ENCODE measurements at places on chromosomes 1 and 21. TPM values are rescaled to one million over a fixed set of nuclear protein-coding genes. Genes with fewer than 3 reads are reported as not detected.
A peak's percentile ranks its signal among the peaks of the same experiment; 100 is the strongest.

DNA sequence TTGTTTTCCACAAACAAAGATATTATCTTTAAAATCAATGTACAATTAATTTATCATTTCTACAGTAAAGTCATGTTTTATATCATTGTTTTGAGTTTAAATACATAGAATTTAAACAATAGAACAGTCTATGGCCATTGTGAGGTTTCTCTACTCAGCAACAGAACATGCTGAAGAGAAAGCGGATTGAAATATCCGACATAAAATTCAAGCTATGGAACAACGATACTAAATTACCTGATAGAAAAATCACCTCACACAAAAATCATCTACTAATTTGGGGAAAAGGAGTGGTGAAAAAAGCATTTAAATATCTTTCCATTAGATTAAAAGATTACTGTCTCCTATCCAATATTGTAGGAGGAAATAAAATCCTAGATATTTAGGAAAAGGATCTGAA, 12.6 kb downstream of the CDKN2C start:
- no peak for DNase-seq

TLR5 gene
- 3.8 TPM for total RNA-seq

DNA sequence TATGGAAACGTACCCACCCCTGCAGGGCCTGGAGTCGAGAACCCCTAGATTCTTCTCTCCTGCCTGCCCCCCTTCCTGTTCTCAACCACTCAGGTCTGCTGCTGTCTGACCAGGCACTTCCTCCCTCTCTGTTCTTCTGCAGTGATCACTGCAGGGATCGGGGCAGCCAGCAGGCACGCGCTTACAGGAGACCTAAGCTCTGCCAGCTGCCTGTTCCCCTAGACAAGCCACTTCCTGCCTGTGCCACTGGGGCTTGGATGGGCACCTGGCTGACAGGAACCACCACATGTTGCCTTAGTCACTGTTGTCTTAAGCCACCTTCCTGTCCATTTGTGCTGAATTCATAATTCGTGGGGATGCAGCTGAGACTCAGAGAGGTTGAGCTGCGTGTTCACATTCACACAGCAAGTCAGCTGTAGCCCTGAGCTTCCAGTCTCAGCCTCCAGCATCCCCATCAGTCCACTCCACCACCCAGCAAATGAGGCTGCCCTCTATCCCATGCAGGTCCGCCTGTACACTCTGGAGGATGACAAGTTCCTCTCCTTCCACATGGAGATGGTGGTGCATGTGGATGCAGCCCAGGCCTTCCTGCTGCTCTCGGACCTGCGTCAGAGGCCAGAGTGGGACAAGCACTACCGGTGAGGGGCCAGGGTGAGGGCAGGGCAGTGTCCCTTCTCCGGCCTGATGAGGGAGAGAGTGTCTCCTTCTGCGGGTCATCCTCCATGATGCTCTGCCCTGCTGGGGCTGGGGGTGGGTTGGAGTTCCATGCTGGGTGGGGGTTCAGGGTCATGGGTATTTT, 18.6 kb downstream of the FAM151A start:
- no peak for DNase-seq

DNA sequence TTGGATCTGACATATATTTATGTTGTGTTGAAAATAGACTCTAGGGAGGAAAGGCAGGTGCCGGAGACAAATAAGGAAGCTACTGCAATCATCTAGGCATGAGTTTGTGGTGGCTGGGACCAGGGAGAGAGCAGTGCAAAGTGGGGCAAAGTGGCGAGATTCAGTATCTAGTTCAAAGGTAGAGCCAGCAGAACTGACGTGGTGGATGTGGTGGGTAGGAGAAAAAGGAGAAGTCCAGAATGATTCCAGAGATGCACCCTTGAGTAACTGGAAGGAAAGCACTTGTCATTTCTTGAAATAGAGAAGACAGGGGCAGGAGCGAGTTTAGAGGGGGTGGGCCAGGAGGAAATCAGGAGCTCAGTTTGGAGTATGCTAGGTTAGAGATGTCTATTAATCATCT, 275.2 kb downstream of the KAZN start:
- no peak for DNase-seq

GRCh38 chr1:45640293-45640692, 16.4 kb upstream of the CCDC17 start:
- no peak for DNase-seq

DNA sequence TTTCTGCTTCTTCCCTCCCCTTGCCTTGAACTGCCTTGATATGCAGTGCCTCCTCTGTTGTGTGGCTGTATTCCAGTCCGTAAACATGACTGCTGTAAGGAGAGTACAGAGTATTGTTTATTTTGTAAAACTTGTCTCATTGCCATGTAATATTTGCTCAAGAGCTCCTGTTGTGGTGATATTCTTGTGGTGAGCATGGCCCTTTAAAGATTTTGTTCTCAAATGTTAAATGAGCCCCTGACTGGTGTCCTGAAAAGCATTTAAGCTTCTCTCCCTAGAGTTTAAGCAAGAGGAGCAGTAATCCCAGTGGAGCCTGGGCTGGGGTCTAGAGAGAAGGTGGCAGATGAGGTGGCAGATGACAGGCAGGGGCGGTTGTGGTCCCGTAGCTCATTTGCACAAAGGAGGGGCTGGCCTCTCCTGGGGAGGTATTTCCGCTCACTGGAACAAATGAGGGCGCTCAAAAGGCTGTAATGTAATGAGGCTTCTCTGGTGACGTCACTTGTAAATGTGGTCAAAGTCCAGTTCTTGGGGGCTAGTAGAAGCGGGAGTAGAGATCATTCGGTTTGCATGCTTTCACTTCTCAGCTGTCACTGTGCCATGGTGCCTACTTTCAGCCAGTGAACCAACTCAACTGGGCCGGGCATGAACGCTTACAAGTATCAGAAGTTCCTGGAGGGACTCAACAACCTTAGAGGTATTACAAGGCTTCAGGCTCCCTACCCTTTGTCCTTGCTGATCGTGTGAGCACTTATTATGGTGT, 46.0 kb upstream of the MACF1 start:
- DNase-seq: no peak

SLC25A34 gene
- 2.6 TPM for total RNA-seq

DNA sequence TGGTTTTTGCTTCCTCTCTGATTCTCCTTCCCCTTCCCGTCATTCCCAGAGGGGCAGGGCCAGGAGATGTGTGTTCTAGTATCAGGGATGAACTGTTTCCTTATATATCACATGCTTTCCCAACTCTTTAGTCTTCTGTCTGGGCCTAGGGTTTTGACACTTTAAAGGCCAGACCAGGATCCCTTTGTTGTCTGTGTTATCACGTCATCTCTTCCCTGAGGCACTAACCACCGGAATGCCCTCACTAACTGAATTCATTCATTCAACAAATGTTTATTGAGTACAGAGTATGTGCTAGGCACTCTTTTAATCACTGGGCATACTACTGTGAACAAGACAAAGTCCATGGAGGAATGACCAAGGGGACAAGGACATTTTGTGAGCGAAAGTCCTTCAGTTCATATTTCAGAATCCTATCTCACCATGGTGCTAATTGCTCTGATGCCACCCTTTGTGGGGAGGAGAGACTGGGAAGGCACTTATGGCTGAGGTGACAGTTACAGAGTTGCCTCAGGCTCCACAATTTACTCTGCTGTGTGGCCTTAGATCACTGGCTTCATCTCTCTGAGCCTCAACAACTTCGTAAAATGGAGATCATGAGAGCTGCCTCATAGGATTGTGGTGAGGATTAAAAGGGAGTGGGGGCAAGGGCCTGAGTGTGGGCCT, 12.0 kb upstream of the ZNF362 start:
- no peak for DNase-seq

- peak; percentile 35 for DNase-seq
Measured at GRCh38 chr1:206658264-206658980, 23.1 kb downstream of the DYRK3 start.

TINAGL1 gene
- total RNA-seq: not detected

GRCh38 chr1:45752441-45753052, 2.1 kb upstream of the IPP start:
- no peak for DNase-seq

GRCh38 chr1:15452216-15452615, 4.3 kb upstream of the CELA2A start:
- no peak for DNase-seq

DNA sequence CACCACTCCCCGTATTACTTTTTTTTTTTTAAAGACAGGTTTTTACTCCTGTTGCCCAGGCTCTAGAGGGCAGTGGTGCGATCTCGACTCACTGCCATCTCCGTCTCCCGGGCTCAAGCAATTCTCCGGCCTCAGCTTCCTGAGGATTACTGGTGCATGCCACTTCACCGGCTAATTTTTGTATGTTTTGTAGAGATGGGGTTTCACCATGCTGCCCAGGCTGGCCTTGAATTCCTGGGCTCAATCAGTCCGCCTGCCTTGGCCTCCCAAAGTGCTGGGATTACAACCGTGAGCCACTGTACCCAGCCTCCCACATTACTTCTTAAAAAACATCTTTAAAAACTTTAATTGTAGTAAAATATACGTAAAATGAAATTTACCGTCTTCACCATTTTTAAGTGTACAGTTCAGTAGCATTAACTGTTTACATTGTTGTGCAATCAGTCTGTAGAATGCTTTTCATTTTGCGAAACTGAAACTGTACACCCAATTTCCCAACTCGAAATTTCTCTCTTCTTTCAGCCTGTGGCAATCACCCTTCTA, 77.0 kb downstream of the ZMYM4 start:
- DNase-seq: no peak

- no peak for DNase-seq
Measured at GRCh38 chr1:105684714-105685113, 1371.8 kb upstream of the PRMT6 start.

DNA sequence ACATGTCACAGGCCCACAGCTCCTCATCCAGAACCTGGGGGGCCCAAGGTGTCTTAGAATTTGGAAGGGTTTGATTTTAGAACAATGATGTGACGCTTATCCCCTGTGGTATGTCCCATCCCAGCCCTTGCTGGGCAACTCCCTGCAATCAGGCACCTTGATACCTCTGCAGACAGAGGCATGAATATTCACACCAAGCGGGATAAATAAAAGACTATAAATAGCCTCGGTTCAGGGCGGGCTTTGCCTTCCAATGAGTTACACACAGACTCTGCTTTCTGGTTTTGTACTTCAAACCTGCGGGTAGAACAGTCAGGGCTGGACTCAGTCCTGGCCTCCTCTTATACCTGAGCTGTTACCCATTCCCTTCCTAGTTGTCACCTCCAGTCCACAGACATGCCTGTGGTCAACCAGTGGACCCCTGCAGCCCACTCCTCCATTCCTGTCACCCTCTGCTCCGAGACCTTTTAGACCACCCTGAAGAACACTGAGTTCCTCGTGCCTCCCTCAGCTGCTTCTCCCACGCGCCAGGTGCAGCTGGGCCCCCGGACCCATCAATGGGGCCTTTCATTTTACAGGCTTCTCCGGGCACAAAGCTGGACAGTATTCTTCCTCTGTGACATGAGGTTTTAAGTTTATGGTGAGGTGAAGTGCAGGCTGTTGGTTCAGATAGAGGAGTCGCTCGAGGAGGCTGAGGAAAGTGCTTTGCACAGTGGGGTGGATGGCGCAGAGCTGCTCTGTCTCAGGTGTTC, 120.1 kb upstream of the TNR start:
- DNase-seq: no peak

ADAMTS5 gene
- total RNA-seq: not detected

DNA sequence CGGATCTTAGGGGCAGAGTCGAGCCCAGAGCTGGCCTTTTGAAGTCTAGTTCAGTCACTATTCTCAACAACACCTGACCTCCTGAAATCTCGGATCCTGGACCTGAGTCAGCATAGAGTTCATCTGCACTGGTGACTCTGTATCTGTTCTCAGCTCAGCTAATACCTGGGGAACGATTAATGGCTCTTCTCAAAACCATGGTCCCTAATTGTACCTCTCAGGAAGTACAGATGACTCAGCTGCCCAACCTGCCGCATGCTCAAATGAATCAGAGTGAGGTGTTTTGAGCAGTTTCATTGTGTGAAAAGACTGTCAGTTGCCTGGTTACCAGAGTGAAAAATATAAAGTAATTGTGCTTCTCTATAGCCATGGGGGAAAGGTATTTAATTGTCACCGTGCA, 89.2 kb downstream of the SLC35F3 start:
- no peak for DNase-seq

CTTNBP2NL gene
- total RNA-seq: 1.1 TPM

DNA sequence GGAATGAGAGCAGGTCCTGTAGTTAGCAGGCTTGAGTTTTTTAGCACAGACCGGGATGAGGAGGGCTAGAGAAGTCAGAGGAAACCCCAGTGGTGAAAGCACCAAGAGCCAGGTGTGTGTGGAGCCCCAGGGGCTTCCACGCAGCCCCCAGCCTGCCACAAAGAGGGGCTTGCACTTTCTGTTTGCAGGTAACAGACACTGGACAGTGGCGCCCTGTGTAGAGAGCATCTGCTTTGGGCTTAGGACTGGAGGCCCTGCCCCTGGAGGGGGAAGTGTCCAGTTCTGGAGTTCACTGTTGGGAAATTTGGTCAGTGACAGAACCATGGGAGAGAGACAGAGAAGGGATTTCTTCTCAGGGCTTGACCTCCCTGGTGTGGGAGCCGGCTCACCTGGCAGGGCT, 19.5 kb downstream of the AGT start:
- no peak for DNase-seq

DNA sequence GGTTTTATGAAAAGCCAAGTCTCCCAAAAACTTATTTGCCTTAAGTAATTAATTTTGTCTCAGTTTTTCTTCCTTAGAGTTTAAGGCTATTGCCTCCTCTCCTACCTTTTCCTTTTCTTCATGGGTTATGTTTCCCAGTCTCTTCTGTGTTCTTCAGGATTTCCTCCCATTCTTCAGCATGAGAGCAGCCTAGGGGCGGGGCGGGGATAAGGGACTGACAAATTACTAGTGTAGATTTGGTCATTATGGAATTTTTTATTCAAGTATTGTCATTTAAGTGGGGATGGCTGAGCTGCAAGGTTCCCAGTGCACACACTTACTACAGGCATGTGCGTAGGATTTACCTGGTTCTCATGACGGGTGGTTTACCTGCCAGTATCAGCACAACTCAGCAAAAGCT, 35.2 kb upstream of the PIGV start:
- DNase-seq: no peak

DNA sequence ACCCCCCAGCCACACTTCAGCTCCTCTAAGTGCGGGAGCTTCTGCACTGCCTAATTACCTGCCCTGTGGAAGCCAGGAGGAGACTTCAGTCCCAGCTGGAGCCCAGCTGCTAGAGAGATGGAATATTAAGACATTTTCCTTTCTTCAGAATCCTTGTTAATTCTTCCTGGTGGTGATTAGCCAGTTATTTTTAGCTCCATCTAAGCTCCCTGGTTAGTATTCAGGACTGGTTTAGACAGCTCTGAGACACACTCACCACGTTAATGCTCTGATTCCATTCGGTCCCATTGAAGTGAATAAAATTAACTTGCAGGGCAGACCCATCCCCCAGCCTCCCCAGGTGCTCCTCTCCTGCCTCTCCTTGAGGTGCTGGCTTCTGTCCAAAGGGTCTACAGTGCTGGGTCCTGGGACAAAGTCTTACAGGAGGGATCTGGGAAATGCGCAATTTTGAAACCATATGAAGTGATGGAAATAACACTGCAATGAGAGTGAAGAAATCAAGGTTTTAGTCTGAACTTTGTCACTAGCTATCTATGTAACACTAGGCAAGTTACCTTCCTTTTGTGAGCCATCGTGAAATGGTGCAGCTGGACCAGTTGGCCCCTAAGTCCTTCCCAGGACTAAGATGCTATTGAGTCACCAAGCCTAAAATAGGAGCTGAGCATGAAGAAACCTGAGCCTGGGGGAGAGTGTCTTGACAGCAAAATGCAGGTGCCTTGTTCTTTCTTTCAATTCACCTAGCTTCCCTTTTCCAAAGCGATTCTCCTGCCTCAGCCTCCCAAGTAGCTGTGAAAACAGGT, 117.4 kb upstream of the ATP1A1 start:
- no peak for DNase-seq
